ENCODE measurements at places on chromosomes 7 and 10. TPM values are rescaled to one million over a fixed set of nuclear protein-coding genes. Genes with fewer than 3 reads are reported as not detected.

The TRIM8 gene
- total RNA-seq, result 230 TPM

The C10orf71 gene
- total RNA-seq, result 1.8 TPM

The CRYGN gene
- total RNA-seq, result 0.16 TPM

The ZNF365 gene
- total RNA-seq, result 1.4 TPM

The WEE2 gene
- not detected for total RNA-seq

The TLX1 gene
- not detected for total RNA-seq

The ADCYAP1R1 gene
- not detected for total RNA-seq

The AMPH gene
- not detected for total RNA-seq

The MEOX2 gene
- total RNA-seq, result 2.3 TPM

The PDZD7 gene
- 0.16 TPM for total RNA-seq

The IKZF1 gene
- total RNA-seq, result not detected

The SSC4D gene
- total RNA-seq, result 0.88 TPM

The CNTNAP2 gene
- not detected for total RNA-seq

The OPALIN gene
- total RNA-seq, result not detected

The PNLIP gene
- total RNA-seq, result not detected

The TAS2R5 gene
- total RNA-seq, result 0.52 TPM

The EPHA1 gene
- total RNA-seq, result not detected

The GTF2IRD1 gene
- total RNA-seq, result 29.2 TPM
